ENCODE measurements at places on chromosomes 7 and 10.

DNA sequence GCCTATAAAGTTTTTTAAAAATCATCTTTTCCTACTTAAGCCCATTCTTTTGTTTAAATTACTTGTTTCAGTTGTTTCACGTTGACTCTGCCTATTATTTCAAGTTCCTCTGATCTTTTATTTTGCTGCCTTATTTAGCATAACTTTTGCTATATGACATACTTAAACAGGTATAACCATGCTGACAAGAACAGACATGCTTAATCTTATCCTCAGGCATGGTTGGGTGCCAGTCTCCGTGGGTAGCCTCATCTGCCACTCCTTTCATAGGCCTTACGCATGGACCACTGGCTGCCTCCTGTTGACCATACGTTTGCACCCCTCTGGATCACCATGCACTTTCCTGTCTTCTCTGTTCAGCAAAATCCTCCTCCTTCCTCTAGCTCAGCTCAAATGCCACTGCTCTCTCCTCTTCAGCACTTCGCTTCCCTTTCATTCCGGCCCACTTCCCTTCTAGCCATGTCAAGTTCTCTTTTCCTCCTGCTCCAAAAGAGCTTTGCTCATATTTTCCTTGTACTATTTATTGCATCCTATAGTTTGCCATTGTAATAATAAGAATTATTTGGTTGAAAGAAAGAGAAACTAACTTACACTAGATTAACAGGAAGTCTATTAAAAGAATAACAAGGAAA lies 10.0 kb upstream of the TSPAN33 start:
- DNase-seq: no peak

DNA sequence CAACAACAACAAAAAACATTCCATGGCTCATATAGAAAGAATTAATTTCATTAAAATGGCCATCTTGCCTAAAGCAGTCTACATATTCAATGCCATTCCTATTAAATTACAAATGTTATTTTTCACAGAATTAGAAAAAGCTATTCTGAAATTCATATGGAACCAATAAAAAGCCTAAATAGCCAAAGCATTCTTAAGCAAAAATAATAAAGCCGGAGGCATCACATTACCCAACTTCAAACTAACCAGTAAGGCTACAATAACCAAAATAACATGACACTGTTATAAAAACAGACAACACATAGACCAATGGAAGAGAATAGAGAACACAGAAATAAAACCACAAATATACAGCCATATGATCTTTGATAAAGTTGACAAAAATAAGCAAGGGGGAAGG lies 330.4 kb downstream of the KIF20B start:
- no peak for DNase-seq

DNA sequence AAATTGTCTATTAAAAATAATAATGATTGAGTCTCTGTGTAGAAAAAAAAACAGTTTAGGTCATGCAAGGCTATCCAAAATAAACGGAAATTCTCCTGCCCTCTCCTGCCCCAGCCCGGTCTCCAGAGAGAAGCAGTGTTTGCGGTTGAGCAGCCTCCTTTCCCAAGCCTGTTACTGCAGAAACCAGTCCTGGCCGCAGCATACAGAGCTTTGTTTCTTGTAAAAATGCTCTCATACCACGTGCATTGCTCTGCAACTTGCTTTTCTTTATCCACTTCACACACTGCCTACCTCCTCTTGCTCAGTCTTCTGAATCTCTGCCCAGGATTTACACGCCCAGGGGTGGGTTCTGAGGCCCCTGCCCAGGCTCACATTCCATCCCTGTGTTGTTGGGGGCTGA lies 34.4 kb upstream of the CUL1 start:
- peak; percentile 5 for DNase-seq

DNA sequence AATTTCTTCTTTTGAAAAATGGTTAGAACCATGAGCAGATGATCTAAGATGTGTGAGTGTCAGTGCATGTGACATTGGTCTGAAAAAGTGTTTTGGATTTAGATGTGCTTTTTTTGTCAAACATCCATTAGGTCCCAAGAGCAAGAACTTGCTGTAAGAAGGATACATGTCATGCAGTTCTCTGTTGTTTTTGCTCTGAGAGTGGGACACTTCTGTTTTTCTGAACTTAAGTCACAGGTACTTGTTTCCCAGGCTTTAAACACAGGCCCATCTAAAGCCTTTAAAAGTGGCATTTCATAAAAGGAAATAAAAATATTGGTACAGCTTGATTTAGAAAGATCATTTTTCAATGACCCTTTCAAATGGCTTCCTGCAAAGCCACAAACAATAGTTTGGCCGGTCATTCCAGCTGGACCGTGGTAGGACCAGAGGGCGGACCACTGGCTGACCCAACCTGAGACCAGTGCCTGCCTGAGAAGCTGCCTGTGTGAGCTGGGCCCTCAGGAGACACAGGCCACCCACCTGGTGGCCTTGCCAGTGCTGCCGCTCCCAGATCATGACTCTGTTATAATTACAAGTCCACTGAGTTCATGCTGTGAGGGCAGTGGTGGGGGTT lies 92.7 kb downstream of the EEPD1 start:
- no peak for DNase-seq

DNA sequence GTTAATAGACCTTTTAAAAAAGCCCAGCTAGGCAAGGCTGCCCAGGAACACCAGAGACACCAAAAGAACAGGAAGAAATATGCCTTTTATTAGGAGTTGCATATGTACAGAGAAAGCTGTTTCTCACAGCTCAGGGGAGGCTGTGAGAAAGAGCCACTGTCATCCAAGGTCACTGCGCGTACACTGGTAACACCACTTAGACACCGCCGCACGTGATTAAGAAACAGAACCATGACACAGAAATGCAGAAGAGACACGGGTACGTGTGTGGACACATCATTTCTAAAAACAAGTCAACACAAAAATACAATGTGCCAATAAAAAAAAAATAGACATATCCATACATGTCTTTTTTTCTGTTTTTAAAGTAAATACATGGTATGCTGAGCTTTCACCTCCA lies 705.6 kb downstream of the PARD3 start:
- no peak for DNase-seq

GRCh38 chr10:104281694-104282093 lies 12.7 kb downstream of the GSTO2 start:
- DNase-seq: no peak

DNA sequence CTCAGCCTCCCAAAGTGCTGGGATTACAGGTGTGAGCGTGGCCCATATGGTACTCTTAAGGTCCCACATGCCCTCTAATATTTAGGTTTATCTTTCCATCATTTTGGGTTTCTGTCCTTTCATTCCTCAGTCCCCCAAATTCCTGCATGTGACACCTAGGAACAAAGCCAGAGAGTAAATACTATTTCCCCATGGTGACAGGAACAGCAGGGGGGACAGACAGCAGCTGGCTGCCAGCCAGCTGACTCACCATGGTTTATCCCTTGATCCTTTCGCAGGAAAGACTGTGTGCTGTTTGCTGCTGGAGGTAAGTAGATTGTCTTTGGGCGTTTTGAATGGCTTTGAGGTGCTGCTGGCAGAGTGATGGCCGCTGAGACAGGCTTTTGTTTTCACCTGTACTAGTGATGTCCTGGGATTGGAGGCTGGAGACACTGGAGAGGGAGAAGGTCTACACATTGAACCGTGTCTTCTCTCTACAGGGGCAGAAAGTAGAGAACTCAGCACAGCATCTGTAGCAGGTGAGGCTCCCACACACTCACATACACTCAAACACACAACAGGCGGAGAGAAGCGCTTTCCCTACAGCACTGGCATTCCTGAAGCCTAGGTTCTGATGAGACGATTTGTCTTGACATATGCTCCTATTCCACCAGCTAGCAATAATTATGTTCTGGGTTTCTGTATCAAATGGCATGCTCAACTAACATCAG lies 83.7 kb upstream of the EFCAB10 start:
- DNase-seq: no peak

DNA sequence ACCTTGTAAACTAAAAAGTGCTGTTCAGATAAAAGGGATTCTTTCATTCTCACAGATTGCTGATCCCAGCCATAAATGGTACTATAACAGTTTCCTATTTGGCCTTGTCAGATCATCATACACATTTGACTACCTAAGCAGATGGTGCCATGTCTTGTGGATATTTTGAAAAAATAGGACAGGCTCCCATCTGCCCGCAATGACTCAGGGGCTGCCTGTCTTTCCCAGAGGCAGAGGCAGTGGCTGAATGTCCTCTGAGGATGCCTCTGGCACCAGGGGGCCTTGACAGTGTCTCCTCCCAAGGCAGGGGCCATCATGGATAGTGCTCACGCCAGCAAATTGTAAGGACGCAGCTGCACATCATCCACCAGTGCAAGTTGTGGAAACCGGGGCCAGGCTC lies 323.0 kb upstream of the PODXL start:
- DNase-seq: no peak

DNA sequence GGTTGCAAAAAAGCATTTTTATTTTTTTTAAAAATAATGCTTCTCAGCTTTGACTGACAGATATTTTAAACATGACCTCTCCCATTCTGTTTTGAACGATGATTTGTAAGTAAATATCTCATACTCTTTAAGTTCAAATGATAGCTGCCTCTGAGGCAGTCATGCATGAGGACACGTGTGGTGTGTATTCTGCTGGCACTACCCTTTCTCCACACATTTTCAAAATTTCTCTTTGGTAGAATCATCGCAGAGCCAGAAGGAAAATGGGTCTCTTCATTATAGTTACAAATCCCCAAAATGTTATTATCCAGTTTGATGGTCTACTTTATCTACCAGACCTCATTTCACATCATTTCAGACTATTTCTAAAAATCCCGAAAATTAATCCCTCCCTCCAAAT lies 55.1 kb downstream of the FZD1 start:
- no peak for DNase-seq

- DNase-seq: no peak
Observed at GRCh38 chr7:18547509-18548187, 52.1 kb downstream of the HDAC9 start.

DNA sequence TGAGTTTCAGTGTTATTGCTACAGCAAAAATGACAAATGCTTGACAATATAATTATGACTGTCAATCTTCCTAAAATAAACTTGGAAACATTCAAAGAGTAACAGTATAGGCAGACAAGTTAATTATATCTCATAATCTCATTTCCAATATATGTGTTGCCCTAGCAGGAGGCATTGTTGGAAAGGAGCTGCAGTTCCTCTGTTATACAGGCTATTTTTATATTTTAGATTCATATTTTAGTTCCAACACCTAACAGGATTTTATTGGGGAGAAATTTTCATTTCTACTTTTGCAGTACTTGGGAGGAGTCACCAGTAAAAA lies 19.3 kb downstream of the VOPP1 start:
- DNase-seq: no peak

DNA sequence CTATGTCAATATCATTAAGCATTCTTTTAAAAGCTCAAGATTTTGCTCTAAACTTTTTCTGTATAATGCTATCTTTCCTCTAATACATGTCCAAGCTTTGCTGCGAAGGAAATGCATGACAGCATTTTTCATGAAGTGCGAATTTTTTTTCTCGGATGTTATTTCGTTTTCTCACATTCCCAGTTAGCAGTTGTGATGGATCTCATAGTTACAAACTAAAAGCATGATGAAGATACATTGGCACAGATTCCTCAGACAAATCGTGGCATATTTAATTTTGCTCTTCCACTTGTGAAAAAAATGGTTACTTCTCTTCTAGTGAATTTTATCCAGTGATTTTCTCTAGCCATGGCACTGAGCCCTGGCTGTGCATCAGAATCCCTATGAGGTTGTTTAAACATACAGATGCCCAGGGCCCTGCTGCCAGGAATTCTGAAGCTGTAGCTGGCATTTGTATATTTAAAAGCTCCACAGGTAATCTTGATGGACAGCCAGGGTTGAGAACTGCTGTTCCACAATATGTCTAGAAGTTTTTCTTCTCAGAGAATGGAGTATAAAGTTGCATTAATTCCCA lies 299.8 kb upstream of the NEBL start:
- no peak for DNase-seq

DNA sequence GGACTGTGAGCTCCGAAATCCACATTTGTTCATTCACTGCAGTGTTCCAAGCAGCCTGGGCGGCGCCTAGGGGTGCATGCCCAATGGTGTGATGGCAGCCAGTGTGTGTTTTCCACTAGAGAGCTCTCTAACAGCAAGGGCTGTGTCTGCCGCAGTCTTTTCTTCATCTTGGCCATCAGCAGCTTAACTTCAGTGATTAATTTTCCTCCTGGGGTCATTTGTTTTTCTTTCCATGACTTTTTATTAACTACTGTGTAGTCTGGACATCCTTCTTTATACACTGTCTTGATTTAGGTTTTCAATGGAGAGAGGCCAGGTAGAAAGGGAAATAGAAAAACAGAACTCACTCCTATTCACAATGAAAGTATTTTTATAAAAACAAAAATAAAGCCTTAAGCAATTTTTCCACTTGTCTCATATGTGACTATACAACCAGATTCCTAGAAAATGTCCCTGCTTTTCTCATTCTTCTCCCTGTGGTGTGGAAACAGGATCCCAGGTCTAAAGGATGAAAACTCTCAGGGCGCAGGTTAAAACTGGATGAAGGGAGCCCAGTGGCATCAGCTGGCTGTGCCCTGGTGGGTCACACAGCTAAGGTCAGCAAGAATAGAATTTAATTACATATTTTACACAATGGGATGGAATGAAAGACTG lies 176.8 kb downstream of the PKD1L1 start:
- DNase-seq: no peak

GRCh38 chr7:27096768-27097514 lies 1.1 kb upstream of the HOXA1 start:
- no peak for DNase-seq

GRCh38 chr7:121777672-121778071 lies 95.3 kb upstream of the PTPRZ1 start:
- DNase-seq: no peak

GRCh38 chr10:71266918-71267442 lies 52.1 kb upstream of the SLC29A3 start:
- DNase-seq: no peak
